ENCODE measurements at places on chromosomes 7 and 10.

- no peak for DNase-seq
Measured at GRCh38 chr7:24297362-24297761, 13.4 kb downstream of the NPY start.

DNA sequence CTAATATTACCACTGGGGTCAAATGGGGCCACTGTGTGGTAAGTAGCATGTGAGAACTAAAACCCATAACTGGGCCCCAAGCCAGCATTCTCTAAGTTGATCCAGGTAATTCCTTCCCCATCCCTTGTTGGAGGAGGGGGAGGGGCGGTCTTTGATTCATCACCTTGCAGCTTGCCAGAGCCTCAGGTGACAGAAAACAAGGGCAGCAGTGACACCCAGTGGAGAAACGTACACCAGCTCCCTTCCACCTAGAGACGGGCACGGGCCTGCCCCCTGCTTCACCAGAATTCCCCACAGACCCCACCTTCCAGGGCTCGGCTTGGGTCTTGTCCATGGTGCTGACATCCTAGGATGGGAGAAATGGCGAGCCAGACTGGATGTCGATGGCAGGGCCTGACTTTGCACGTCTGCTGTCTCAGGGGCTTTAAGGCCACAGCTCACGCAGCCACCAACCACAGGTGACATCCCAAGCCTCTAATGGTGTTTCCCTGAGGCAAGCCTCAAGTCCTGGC, 102.0 kb downstream of the STRA8 start:
- DNase-seq = peak; percentile 26

GRCh38 chr7:131381069-131381838, 53.6 kb downstream of the MKLN1 start:
- no peak for DNase-seq

- no peak for DNase-seq
Measured at GRCh38 chr10:19788075-19788686, 28.1 kb upstream of the PLXDC2 start.

- DNase-seq = peak; percentile 51
Measured at GRCh38 chr10:100693821-100694220, 51.6 kb upstream of the PAX2 start.

- no peak for DNase-seq
Measured at GRCh38 chr7:3493499-3493898, 192.4 kb downstream of the SDK1 start.

DNA sequence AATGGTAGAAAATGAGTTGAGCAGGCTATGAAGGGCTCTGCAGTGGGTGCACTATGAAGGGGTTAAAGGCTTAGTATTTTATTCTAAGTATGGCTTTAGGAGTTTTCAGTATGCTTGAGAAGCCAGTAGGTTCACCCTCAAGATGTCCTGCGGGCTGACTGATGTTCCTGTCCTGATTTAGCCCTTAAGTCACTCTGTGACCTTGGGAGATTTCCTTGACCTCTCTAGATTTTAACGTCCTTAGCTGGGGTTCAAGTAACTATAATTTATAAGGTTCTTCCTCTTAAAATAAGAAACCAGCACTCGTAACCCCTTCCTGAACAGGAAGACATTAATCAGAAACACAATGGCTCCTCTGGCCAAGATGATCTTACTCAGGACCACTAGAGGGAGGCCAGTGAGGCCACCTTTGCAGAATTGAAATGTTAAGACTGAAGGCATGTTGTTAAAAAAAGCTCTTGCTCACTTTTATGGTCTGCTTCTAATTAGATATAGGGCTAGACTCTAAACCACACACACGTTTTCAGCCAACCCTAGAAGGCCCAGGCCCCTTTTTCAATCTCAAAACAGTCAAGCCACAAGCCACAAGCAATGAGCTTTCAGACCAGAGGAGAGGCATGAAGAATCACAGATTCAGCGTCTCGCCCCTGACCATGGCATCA, 41.9 kb downstream of the CDK1 start:
- DNase-seq = no peak

GRCh38 chr7:35969066-35969465, 168.2 kb downstream of the SEPTIN7 start:
- DNase-seq = no peak

GRCh38 chr7:136533732-136534131, 334.7 kb upstream of the CHRM2 start:
- DNase-seq = no peak

DNA sequence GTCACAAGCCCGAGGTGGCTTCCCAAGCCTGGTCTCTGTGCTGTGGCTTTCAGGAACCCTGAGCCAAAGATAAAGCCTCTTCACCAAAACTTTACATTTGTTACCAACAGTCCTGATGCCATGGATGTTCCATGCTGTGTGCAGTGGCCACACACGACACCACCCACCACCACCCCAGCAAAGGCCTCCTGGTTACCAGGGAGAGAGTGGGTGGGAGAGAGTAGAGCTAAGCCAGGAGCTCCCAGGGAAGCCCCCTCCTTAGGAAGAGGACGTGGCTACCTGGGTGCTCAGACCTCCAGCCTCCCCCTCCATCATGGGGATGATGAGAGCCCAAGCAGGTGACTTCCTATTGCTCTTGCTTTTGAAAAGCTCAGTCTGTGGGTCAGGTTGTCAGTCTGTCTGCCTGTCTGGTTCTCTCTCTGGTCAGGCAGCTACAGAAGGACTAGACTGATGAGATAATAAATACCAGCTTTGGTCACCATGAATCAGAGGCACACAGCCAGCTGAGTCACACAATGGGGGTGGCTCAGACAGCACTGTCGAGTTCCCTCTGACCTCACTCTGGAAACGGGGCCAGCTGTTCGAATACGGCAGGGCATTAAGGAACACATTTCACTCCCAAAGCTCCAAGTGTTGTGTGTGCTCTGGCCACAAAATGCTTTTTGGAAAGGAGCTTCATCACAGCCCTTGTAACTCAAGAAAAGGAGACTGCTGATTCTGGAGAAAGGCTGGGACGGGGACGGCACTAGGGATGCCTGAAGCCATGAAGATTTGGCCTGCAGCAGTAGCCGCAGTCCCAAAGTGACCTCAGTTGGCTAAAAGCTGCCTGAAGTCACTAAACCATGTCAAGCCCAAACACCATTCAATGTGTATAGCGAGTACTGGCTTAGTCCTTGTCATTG, 166.0 kb downstream of the FANK1 start:
- DNase-seq = no peak
